Stimulated activated CD8-positive, alpha-beta memory T cell treated with anti-CD3 and anti-CD28 coated beads, Interleukin-7, amount 100 ng/mL, for 24 hours (primary cell): ENCODE measurements at places on chromosomes 5 and 9.
A peak's percentile ranks its signal among the peaks of the same experiment; 100 is the strongest.

DNA sequence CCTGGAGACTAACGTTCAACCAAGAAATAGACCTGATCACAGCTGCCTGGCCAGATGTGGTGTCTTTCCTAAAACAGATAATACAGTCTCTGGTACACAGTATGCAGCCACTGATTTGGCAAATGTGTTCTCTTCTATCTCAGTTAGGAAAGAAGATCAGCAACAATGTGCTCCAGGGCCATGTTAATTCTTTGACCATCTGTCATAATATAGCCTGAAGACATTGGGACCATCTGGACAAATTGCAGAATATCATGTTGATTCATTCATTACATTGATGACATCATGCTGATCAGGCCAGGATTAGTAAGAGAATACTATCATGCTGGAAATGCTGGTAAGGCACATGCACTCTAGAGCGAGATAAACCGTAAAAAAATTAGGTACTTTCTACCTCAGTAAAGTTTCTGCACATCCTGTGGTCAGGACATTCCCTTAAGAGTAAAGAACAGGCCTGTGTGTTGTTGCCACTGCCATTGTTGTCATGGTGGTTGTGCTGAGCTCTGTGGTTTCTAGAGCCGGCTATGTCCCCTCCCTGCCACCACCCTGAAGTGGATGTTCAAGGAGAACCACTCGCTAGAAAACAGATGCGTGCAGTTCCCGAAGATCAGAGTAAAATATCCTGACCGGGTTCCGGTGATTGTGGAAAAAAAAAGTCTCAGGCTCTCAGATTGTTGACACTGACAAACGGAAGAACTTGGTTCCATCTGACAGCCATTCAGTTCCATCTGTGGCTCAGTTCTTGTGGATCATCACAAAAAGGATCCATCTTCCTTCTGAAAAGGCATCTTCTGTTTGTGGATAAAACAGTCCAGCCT, 6.4 kb upstream of the JMY start:
- no peak for DNase-seq

GRCh38 chr9:38724754-38725153, 4.8 kb upstream of the FAM240B start:
- DNase-seq = no peak

GRCh38 chr5:21236104-21236503, 1248.1 kb upstream of the CDH18 start:
- DNase-seq = no peak

DNA sequence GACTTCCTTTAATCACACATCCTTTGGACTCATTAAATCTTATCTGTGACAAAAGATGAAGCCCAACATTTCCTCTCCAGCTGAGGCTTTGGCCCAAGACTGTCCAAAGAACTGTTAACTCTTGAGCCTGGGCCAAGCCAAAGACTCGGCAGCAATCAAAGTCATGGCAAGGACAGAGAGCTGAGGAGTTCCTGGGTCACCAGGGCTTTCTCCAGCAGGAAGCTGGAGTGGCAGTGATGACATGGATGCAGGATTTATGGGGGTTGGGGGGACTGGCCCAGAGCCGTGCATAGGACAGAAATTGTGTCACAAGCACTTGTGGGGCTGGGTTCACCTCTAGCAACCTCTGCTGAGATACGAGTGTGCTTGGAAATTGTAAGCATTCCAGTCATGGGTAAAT, 440.3 kb downstream of the PLK2 start:
- DNase-seq = no peak

GRCh38 chr9:136305804-136306203, 1.9 kb upstream of the CCDC187 start:
- no peak for DNase-seq

DNA sequence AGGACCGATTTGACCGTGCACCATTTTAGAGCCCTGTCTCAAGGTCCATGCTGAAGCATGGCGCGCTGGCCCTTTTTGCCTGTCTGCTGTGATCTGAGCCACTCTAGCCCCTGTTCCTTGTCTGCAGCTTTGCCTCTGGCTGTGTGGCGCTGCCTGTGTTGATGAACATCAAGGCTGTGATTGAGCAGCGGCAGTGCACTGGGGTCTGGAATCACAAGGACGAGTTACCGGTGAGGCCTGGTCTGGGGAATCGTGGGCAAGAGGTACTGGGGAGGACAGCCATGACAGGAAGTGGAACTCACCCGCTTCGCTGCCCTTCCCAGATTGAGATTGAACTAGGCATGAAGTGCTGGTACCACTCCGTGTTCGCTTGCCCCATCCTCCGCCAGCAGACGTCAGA, 6.3 kb downstream of the NHP2 start:
- no peak for DNase-seq

DNA sequence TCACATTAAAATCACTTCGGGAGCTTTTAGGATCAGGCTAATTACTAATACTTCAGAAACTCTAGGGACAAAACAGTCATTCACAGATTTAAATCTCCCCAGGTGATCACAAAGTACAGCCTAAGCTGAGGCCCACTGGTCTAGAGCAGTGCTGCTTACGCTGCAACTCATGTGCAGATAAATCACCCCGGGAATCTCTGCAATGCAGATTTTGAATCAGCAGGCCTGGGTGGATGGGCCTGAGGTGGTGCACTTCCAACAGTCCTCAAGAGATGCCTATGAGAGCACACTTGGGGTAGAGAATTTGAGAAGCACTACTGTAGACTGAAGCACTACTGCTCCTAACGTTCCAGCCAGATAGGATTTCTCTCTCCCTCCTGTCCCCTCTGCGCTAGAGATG, 28.4 kb downstream of the CSF1R start:
- DNase-seq = no peak

- DNase-seq = no peak
Measured at GRCh38 chr9:116959809-116960208, 272.7 kb downstream of the TRIM32 start.

- no peak for DNase-seq
Measured at GRCh38 chr9:126296687-126297086, 29.9 kb upstream of the MVB12B start.

DNA sequence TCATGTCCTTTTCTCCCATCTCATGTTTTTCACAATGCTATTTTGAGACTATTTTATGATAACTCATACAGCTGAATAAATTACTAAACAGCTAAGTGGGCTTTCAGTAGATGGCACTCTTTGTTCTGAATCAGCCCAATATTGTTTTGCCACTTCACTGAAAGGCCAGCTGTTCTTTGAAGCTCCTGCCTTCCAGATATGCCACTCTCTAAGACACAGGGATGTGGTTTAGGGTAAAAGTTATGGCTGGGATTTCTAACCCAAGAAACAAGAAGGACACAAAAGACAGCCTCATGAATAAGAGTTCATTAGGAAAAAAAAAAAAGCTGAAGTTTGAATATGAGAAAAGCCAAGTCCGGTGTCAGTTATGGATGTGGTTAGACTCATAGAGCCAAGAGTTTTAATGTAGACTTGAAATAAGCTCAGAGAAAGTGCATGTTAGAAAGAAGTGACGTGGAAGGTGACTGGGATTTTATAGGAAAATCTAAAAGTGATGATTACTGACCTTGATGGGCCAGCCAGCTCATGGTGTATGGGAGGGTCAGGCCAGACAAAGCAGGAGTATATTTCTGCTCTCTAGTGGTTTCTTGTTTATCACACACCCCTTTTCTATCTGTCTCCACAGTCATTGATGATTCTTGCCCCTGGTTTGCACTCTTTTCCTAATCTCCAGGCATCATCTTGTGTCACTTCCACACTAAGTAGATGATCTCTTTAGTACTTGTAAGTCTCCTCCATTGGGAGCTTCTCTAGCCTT, 488.5 kb downstream of the NR2F1-AS1 start:
- DNase-seq = no peak

- no peak for DNase-seq
Measured at GRCh38 chr5:57034201-57034916, 82.4 kb upstream of the MIER3 start.

DNA sequence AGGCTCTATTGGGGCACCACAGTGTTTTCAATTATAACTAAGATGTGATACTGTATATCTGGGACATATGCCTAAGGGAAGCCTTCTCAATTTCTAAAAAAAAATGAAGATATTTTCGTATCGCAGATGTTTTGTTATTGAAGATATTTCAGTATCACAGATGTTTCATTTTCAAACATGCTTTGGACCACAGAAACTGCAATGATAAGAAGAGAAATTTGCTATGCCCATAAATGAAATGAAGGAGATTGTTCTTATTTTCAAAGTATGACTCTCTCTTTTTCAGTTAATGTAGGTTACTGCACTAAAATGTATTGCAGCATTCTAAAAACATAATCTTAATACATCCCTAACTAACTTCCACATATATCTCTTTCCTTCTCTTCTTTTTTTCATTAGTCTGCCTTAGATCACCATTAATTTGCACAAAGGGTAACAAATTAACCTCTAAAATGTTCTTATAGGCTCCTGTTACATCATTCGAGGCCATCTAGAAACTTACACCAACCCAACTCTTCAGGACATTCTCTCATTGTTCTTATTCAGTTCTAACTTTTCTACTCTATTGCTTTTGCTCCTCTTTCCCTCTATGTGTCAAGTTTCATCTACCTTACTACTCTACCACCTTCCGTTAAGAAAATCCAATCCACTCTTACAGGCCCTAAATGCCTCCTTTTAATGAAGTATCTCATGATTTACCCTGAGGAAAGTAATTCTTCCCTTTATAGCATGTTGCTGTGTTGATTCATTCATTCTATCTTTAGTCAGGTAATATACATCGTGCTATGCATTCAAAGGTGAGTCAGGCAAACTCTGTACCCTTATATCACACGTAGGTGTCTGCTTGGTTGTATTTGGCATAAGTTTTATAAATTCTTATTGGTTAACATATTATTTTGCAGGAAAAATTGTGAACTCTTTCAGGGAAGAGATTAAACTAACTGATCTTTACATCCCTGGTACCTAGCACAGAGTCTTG, 70.5 kb downstream of the ST8SIA4 start:
- DNase-seq = no peak

DNA sequence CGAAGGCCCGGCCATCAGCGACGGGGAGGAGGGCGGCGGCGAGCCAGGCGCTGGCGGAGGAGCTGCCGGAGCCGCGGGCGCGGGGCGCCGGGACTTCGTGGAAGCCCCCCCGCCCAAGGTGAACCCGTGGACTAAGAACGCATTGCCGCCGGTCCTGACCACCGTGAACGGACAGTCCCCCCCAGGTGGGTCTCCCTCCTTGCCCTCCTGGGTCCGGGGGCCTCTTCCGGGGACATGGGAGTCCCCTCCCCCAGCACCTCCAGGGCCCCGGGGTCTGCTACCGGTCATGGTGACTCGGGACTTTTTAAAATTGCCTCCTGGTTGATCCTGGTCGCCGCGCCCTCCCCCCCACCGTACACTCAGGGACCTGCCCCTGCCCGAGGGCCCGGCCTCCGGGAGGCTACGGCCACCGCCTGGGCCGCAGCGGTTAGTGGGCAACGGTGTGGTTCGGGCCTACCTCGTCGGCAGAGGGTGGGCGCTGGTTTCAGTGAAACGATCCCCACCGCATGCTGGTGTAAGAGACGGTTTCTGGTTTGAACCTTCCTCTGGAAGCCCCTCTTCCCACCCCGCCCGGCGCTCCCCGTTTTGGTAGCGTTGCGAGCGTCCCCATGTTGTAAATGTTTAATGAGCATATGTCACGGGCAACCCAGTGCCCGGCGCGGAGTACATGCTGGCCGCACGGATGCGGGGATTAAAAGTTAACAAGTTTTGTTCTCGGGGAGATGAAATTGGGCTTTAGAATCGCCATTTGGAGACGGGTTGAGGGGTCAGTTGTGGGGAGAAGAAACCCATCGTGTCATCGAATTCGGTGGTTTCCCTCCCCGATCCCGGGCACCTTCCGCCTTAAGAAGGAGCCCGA, 1.1 kb downstream of the LARP1 start:
- DNase-seq = no peak

DNA sequence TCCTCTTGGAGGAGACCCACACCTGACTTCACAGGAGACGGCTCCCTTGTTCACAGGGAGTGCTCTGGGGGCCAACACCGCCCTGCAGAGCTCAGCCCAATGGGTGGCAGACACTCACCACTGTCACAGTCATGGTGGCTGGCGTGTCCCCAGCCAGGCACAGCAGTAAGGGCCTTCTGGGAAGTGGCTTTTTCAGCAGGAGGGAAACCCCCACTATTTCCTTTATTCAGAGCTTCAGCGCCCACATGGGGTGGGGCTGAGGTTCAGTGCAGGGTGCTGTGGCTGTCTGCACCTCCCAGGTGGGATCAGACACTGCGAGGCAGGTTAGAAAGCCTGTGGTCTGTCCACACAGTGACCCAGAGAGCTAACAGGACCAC, 3.6 kb upstream of the SNAPC4 start:
- peak; percentile 41 for DNase-seq

DNA sequence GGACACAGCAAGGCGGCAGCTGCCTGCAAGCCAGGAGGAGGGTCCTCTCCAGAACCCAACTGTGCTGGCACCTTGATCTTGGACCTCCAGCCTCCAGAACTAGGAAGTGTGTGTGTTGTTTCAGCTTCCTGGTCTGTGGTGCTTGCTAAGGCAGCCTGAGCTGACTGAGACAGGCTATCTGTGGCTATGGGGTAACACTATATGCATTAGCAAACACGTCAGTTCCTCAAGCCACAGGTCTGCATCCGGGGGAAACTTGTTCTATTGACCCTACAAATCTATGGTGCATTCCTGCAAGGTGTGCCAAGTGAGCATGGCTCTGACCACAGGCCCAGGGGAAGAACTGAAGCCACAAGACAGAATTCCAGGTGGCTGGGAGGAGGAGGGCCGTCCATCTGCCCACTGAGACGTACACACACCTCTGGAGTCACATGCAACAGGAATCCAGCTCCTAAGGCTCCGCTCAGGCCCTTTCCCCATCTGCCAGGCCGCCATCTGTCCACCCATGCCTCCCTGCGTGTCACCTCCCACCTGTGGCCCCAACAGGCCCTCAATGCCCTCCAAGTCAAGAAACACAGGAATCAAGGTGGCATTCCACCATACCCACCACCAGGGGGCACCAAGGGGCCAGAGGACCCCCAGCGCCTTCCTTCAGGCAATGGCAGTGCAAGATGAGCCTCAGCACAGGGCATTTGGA, 174.9 kb downstream of the ROR2 start:
- peak; percentile 45 for DNase-seq

GRCh38 chr5:37495668-37496347, 116.7 kb downstream of the WDR70 start:
- no peak for DNase-seq

GRCh38 chr9:111158363-111158762, 120.1 kb upstream of the LPAR1 start:
- DNase-seq = no peak

- DNase-seq = no peak
Measured at GRCh38 chr5:178419651-178420050, 170.5 kb downstream of the COL23A1 start.

- no peak for DNase-seq
Measured at GRCh38 chr9:70034271-70034711, 9.4 kb upstream of the MAMDC2 start.

GRCh38 chr5:53023969-53024368, 34.8 kb downstream of the ITGA2 start:
- no peak for DNase-seq

DNA sequence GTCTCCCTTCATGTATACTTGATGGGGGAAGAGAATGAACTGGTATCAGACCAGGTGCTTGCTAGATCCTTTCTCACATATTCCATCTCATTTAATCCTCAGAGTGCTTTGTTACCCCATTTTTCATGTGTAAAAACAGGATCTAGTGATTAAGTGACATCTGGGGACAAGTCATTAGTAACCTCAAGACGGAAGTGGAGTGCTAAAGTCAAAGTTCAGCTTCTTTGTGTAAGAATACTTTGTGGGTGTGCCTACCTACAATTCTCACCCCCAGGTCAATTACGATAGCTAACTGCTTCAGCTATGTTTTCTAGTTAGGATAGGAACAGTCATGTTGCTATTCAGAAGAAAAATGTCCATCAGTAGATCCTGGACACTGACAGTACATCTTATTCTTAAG, 3.1 kb upstream of the FAM120AOS start:
- DNase-seq = no peak

- DNase-seq = no peak
Measured at GRCh38 chr5:89840906-89841305, 568.6 kb downstream of the CETN3 start.
